ENCODE measurements at places on chromosomes 6 and 20.

DNA sequence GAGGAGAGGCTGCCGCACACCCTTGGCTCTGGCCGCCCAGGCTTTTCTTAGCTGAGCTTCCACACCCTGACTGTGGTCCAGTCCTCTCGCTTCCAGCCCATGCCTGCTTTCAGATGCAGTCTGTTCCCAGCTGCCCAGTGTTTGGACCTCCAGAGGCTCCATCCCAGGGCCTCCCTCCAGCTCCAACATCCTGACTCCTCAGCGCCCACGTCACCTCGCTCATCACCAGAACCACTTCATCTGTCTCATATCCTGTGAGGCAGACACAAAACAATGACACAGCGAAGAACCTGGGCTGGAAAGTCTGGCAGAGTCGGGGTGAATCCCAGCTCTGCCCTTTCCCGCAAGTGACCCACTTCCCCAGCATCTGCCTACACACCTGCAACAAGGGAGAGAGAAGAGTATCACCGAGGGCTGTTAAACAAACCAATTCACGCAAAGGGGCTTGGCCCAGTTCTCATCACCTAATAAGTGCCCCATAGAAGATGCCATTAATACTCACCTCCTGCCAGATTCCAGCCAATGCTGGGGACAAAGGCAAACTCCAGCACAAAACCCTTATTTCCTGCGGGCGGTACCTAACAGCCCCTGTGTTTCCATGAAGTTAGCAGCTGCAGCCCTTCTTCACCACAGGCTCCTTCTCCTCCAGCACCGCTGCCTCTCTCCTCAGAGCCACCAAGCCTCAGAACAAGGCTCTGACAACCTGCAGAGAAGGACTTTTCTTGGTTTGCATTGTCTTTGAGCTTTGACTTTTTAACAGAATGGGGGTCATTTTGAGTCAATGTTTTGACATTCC lies 133.4 kb upstream of the CDH4 start:
- no peak overlapping the region for H3K27ac ChIP-seq
- no peaks in the 10 kb centered on the region for H3K27me3 ChIP-seq
- DNase-seq, result no peak
- no peaks in the 10 kb centered on the region for H3K36me3 ChIP-seq

DNA sequence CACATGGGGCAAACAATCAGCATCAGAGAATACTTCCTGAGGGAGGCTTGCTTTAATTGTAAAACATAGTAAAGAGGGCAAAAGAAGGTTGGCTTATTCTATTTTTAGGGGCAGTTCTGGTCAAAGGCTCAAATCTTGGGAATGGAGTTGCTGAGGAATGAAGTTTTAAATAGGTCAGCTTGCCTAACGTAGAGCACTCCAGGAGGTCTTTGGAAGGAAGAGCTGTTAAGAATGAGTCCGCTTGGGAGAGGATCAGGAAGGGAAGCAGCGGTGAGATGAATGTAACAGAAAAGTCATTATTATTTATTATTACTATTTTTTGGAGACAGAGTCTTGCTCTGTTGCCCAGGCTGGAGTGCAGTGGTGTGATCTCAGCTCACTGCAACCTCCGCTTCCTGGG lies 108.7 kb downstream of the ZFAND3 start:
- H3K36me3 ChIP-seq, result no peaks in the 10 kb centered on the region
- no peak overlapping the region for H3K27ac ChIP-seq
- no peak overlapping the region for H3K4me3 ChIP-seq
- no peak for DNase-seq
- no peaks in the 10 kb centered on the region for H3K27me3 ChIP-seq

DNA sequence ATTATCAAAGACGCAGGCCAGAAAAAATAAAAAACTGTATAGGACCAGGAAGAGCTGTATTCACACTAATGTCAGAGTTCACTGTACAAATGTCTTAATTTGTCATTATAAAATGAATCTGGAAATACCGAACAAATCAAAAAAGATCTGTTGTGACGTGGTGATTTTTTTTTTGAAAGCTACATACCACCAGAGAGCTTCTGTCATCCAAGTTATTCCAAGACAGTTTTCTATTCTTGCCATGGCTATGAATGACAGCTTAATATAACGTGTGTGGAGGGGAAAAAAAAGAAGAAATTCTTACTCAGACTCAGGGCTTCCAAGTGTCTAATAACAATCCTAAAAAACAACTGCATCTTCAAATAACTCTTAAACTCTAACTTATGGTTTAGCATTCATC lies 328.8 kb upstream of the BTBD3 start:
- H3K27ac ChIP-seq, result no peak overlapping the region
- no peaks in the 10 kb centered on the region for H3K27me3 ChIP-seq
- no peak overlapping the region for H3K4me3 ChIP-seq
- no peaks in the 10 kb centered on the region for H3K36me3 ChIP-seq

DNA sequence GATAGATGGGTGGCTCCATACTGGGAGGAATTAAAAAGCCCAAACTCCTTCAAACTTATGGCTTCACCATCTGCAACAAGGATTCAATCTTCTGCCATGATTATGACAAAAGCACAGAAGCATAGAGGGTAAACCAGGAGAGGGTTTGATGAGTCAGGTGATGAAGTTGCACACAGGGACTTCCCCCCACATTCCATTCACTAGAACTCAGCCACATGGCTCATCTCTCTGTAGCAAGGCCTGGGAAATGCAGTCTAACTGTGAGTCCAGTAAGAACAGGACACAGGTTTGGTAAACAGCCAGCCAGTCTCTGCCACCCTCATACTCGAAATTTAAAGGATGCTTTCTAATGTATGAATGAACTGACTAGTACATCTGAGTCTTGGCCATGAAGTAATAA lies 142.9 kb downstream of the HIVEP2 start:
- H3K27ac ChIP-seq, result peak overlapping the region; percentile 6
- H3K27me3 ChIP-seq, result no peaks in the 10 kb centered on the region
- DNase-seq, result no peak
- H3K36me3 ChIP-seq, result no peaks in the 10 kb centered on the region
- peaks cover 18% of the 10 kb centered on the region for H3K4me1 ChIP-seq

DNA sequence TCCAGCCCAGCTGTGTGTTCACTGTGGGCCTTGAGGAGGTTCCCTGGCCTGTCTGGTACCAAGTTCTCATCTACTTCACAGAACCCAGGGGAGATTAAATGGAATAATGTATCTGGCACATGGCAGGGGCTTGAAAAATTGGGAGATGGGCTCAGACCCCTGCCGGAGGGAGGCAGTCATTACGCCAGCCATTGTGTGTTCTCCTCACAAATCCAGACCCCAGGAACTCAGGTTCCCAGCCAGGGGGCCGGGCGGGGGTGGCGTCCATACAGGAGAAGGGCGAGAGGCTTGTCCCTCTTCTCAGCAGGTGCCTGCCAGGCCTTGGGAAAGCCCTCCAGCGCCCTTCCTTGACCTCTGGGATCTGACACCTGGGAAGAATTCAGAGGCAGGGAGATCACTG lies 8.1 kb downstream of the NOL4L start:
- H3K36me3 ChIP-seq, result peaks cover 2% of the 10 kb centered on the region
- H3K4me1 ChIP-seq, result peaks cover 71% of the 10 kb centered on the region
- peak overlapping the region; percentile 28 for H3K27ac ChIP-seq

- H3K4me3 ChIP-seq, result no peak overlapping the region
- no peak overlapping the region for H3K27ac ChIP-seq
- no peaks in the 10 kb centered on the region for H3K36me3 ChIP-seq
- DNase-seq, result no peak
- H3K4me1 ChIP-seq, result no peaks in the 10 kb centered on the region
Observed at GRCh38 chr6:163263998-163264661, 150.4 kb upstream of the QKI start.
